ENCODE measurements at places on chromosomes 5 and 9. TPM values are rescaled to one million over a fixed set of nuclear protein-coding genes. Genes with fewer than 3 reads are reported as not detected.

DNA sequence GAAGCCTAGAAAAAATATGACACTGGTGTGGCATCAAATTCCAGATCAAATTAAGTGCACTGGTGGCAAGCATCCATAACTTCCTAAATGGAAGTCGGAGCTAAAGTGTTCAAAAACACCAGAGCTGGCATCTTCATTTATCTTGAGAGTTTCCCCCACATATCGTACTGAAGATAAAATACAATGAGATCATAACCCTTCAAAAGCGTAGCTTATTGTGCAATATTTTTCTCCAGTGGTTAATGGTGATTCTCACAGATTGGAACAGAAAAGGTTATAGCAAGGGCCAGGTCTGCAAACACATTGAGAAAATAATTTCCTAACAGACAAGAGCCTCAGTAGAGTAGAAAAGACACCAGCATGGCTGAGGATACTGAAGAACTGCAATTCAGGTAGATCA lies 147.6 kb downstream of the SEMA5A start:
- no peaks in the 10 kb centered on the region for H3K27me3 ChIP-seq
- no peak overlapping the region for H3K27ac ChIP-seq
- no peak for DNase-seq
- no peak overlapping the region for H3K4me3 ChIP-seq
- no peaks in the 10 kb centered on the region for H3K36me3 ChIP-seq
- H3K4me1 ChIP-seq, result no peaks in the 10 kb centered on the region

- peak; percentile 86 for DNase-seq
- peaks cover 28% of the 10 kb centered on the region for H3K4me1 ChIP-seq
- peaks cover 25% of the 10 kb centered on the region for H3K36me3 ChIP-seq
- no peaks in the 10 kb centered on the region for H3K27me3 ChIP-seq
- H3K4me3 ChIP-seq, result peak within 1 kb of the TSS; percentile 90
Measured at GRCh38 chr9:122264360-122265148, at the start of the genes MRRF and RBM18. MRRF (plus strand) TSS chr9:122264882; CDS start chr9:122270892, 6,010 bp downstream. RBM18 (minus strand) TSS chr9:122264840; CDS start chr9:122261492, 3,348 bp downstream.

DNA sequence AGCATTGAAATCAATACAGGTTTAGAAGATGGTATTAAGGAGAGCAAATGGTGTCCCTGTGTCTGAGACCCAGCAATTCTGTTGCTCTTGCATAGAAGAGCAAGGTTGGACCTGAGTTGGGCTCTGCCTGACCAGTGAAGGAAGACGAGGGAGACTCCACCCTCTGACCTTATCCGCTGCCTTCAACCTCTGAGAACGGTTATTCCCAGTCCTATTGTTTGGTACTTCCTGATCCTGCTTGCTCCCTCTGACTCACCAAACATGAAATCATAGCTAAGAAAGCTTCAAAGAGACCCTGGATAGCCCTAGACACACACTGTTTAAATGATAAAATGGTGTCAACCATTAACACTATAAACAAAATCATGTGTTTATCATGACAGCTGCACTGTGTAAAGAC lies 218.5 kb downstream of the PLK2 start:
- peak overlapping the region; percentile 58 for H3K27ac ChIP-seq
- H3K4me3 ChIP-seq, result no peak overlapping the region
- peak; percentile 11 for DNase-seq
- H3K36me3 ChIP-seq, result no peaks in the 10 kb centered on the region

- H3K36me3 ChIP-seq, result no peaks in the 10 kb centered on the region
- H3K4me3 ChIP-seq, result no peak overlapping the region
- no peaks in the 10 kb centered on the region for H3K4me1 ChIP-seq
- DNase-seq, result no peak
- H3K27me3 ChIP-seq, result no peaks in the 10 kb centered on the region
Measured at GRCh38 chr5:10198021-10198420, 51.7 kb downstream of the ATPSCKMT start.

Gene CAVIN4
- total RNA-seq, result 0.37 TPM

Measured in Calu3 (cell line).